ENCODE measurements at places on chromosomes 2 and 18.

GRCh38 chr2:155841442-155841841 lies 491.1 kb downstream of the NR4A2 start:
- no peak for DNase-seq

GRCh38 chr2:135512099-135512498 lies 18.9 kb downstream of the ZRANB3 start:
- no peak for DNase-seq

- DNase-seq: no peak
Measured at GRCh38 chr2:43029186-43029585, 197.2 kb downstream of the ZFP36L2 start.

GRCh38 chr2:78676921-78677696 lies 348.4 kb upstream of the REG3G start:
- DNase-seq: no peak

DNA sequence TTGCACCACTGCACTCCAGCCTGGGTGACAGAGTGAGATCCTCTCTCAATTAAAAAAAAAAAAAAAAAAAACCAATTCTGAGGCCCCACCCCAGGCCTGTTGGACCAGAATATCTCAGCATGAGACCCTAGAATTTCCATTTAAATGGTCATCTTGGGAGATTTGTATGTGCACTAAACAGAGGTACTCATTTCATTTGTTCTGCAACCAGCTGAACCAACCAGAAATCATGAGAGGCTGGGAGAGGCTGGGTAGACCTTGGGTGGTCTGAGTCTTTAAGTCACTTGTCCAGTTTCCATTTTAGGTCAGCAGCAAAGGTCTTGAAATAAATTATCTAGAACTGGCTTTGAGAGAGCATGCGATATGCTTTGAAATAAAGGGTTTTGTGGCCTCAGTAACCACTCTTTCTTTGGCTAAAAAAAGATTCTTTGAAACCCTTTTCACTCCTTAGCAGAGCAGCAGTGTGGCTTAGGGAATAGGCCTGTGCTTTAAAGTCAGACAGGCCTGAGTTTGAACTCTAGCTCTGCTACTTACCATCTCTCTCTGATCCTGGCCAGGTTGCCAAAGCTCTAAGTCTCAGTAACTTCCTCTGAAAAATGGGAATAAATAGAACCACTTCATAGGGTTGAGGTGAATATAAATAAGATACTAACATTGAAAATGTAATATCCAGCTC lies 52.6 kb downstream of the QPCT start:
- no peak for DNase-seq

GRCh38 chr2:145759228-145759915 lies 1239.5 kb upstream of the ZEB2 start:
- no peak for DNase-seq

DNA sequence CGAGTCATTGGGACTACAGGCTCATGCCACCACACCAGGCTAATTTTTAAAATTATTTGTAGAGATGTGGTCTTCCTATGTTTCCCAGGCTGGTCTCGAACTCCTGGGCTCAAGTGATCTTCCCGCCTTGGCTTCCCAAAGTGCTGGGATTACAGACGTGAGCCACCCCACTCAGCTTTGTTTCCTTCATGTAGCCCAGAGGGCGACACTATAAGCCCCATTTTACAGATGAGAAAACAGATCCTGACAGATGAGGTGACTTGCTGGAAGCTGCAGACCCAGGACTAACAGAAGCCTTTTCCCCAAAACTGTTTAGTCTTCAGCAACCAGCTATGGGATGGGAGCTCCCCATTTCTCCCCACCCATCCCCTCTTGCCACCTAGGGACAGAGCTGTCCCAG lies 7.2 kb upstream of the CTDSP1 start:
- DNase-seq: no peak

- no peak for DNase-seq
Measured at GRCh38 chr2:204967199-204967960, 422.1 kb downstream of the PARD3B start.

GRCh38 chr18:22170421-22171257 lies 1.2 kb downstream of the GATA6 start:
- no peak for DNase-seq

- no peak for DNase-seq
Measured at GRCh38 chr2:137670111-137670510, 294.2 kb upstream of the HNMT start.

- no peak for DNase-seq
Measured at GRCh38 chr2:95309599-95309998, 12.5 kb downstream of the KCNIP3 start.

- no peak for DNase-seq
Measured at GRCh38 chr2:194062401-194062800, 1594.6 kb upstream of the SLC39A10 start.

GRCh38 chr2:55054106-55054875 lies 4.0 kb upstream of the RTN4 start:
- no peak for DNase-seq

DNA sequence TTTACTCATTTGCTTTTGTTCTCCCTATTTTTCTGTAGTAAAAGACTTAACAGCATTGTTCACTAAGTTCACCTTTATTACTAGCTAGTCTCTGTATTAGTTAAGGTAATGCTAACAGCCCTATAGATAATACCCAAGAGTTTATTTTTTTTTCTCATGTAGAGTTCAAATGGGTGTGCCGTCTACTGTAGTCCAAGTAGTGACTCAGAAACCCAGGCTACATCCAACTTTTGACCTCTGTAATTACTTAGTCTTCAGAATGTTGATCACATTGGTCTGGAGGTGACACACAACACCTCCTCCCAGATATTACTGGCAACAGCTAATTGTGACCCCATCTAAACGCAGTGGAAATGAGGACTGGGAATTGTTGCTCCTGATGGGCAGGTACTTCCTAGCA lies 7.7 kb downstream of the COQ10B start:
- DNase-seq: no peak

DNA sequence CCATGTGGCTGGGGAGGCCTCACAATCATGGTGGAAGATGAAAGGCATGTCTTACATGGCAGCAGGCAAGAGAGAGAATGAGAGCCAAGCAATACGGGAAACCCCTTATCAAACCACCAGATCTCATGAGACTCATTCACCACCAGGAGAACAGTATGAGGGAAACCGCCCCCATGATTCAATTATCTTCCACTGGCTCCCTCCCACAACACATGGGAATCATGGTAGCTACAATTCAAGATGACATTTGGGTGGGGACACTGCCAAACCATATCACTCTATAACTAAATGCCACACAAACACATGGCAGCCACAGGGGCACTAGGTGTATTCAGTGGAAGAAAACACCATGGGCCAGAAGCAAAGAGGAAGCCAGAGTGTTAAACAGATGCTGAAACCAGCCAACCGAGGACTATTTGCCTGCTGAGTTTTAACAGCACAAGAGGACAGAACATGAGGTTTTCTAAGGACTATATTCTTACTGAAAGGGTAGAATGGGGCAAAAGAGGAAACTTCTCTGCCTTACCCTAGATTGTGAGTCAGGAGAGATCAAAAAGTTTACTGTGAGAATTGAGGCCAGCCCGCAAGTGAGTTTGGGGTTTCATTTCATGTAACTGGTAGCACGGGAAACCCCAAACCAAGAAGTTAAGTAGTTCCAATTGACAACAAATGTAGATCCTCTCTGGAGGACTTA lies 49.2 kb downstream of the SIGLEC15 start:
- DNase-seq: peak; percentile 42

DNA sequence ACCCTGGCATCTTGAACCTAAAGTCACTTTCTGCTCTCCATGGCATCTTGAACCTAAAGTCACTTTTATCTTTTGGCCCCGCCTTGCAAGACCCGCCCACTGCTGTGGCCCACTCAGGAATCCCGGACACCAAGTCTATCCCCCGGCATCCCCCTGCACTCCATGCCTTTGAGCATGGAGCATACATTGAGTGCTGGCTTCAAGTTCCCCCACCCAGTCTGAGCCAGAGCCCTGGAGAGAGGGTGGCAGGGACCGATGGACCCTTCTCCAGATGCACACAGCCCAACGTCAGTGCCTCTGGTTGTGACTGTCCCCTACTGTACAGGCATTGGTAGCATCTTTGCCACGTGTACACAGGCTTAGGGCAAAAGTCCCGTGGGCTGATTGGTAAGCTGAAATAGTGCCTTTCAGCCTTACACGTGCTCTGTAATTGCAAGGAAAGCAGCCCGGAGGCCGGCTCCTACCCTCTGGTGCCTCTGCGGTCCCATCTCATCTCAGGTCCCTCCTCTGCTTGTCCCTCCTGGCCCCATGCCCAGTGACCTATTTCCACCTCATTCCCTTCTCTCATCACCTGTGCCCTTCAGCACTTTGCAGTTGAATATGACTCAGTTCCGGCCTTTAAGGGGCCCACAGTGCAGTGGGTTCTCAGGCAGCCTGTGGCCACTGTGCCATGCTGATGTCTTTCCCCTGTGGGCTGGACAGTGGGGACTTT lies 154.0 kb downstream of the INHBB start:
- no peak for DNase-seq

- DNase-seq: no peak
Measured at GRCh38 chr2:21268878-21269224, 145.1 kb downstream of the TDRD15 start.

- DNase-seq: no peak
Measured at GRCh38 chr2:9574331-9574730, 18.7 kb upstream of the ADAM17 start.

DNA sequence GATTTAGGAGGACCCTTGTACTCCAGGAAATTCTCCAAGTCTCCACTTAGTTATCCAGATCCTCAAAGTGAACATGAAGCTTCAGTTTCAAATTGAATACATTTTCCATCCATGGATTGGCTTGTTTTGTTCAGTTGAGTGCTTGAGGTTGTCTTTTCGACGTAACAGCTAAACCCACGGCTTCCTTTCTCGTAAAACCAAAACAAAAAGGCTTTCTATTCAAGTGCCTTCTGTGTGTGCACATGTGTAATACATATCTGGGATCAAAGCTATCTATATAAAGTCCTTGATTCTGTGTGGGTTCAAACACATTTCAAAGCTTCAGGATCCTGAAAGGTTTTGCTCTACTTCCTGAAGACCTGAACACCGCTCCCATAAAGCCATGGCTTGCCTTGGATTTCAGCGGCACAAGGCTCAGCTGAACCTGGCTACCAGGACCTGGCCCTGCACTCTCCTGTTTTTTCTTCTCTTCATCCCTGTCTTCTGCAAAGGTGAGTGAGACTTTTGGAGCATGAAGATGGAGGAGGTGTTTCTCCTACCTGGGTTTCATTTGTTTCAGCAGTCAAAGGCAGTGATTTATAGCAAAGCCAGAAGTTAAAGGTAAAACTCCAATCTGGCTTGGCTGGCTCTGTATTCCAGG lies at the start of gene CTLA4:
TSS of gene CTLA4 (plus strand) at position 211 of the 640 bp plus-strand sequence. CDS start at position 383, 172 bp downstream.
- no peak for DNase-seq

DNA sequence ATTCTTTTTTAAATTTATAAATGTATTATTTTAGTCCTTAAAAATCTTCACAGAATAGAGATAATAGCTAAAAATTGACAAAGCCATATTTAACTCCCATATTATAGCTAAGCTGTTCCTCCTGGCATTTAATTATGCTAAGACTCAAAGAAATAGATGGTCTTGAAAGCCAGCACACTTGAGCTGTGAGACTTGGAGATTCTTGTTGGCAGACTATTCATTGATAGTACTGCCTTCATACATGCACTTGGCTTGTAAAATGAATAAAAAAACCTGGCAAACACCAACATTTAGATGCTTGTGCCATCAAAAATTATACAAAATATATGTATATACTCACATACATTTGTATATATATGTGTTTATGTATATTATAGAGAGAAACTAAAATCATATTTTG lies 9.7 kb upstream of the LDAH start:
- DNase-seq: no peak

- DNase-seq: no peak
Measured at GRCh38 chr2:122132147-122132691, 376.8 kb downstream of the TSN start.

DNA sequence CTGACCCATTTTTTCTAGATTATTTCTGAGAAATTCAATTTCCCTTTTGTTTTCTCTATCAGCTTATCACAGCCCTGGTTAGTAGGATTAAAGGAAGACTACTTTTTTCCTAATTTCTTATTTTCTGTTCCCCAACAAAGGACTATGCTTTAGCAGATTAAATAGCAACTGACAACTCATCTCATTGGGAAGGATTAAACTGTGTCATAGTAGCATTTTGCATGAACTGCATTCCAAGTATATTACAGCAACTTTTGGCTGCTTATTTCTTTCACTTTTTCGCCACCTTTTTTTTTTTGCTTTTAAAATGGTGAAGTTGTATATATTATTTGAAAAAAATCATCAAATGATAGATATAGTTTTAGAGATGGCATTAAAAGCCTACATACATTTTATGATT lies 570.3 kb downstream of the FBXO15 start:
- DNase-seq: no peak

DNA sequence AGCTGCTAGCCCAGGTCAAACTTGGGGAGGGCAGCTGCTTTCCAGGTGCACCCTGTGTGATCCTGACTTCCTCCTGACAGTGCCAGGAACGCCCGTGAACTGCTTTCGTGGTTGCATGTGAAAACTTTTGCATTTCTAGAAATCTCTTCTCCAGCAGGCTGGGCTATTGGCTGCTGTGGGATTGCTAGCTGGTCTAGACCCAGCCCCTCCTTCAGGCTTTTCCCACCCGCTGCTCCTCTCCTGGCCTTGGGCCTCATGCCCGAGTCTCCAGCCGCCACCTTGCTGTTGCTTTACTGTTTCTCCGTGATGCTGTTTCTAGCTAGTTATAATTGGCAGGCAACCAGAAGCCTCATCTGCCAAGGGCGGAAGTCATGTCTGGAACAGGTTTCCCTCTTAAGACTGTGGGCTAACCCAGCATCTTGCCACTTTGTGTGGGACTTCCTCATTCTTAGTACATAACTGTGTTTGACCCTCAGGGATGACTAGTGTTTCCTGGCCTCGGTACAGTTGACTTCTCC lies 27.0 kb upstream of the MGAT4A start:
- DNase-seq: no peak

DNA sequence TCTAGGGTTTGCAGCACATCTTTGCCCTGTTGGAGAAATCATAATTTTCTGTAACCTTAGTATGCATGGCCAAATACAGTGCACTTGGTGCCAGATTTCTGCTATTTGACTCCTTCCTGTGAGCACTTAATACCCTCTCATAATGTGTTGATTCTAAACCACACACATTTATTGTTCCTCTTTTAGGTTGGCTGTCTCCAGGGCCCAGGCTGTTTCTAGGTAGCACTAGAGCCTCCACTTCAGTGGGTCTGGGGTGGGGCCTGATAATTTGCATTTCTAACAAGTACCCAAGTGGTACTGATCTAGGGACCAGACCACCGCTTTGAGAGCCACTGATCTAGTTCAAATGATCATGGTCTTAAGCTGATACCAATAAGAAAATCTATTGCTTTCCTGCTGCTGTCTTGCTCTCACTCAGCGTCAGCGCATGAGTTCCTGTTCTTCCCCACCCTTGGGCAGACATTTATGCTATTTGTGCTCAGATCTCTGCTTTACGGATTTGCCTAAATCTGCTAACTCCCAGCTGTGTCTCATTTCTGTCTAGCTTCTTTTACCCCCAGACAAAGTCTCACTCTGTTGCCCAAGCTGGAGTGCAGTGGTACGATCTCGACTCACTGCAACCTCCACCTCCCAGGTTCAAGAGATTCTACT lies 7.4 kb downstream of the PTRHD1 start:
- no peak for DNase-seq

DNA sequence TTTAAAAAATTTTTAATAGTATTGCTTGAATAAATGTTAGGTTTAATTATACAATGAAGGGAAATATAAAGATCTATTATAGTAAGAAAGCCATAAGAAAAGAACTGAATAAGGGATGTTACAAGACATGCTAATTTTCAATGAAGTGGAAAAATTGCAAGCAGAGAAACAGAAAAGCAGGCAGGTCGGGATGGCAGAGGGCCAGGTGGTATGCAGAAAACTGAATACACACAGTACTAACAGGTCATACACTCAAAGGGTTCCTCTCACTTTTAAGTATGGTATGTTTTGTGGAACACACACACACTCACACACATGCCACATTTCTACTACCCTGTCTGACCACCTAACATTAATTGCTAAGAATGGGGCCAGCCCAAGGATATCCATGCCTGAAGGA lies 76.7 kb upstream of the DTNA start:
- no peak for DNase-seq

Measured in stimulated activated CD4-positive, alpha-beta T cell treated with anti-CD3 and anti-CD28 coated beads, Interleukin-4, amount 100 ng/mL, for 48 hours (primary cell).